ENCODE measurements at places on chromosomes 16 and 17. TPM values are rescaled to one million over a fixed set of nuclear protein-coding genes. Genes with fewer than 3 reads are reported as not detected.

DNA sequence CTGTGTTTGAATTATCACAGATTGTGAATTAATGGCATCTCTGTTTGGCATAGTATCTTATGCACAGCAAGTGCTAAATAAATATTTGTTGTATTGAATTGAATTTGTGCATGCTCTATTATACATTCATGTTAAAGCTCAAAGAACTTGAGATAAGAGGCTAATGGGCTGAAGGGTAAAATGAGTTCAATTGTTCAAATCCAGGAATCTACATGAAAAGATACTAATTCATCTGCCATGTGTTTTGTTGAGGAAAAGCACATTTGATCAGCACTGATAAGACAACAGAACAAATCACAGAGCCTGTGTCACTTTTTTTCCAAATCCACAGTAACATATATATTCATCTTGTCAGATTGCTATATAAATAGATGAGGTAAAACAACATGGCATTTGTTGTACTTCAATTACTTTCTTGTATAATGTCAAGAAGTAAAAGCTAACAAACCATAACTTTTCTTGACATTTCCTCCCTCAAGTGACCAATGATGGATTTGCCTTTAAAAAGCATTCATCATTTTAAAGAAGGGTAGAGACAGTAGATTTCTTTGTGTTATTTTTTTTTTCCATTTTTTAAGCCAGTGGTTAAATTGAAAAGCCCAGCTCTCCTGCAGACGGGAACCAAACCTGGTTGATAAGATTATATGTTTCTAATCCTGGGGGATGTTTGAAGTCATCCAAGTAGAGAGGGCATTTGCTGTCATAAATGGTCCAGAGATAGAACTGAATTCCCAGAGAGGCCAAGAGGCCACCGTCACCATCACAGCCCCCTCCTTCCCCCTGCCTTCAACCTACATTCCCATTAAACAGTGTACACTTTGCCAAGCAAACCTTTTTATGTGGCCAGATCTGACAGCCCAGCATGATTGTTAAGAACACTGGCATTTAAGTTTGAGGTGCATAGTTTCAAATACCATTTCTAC lies 123.0 kb downstream of the CHD9NB start:
- no peaks in the 10 kb centered on the region for H3K4me1 ChIP-seq
- H3K4me3 ChIP-seq, result no peak overlapping the region

- no peaks in the 10 kb centered on the region for H3K36me3 ChIP-seq
- H3K4me1 ChIP-seq, result no peaks in the 10 kb centered on the region
- no peak overlapping the region for H3K4me3 ChIP-seq
- no peak overlapping the region for H3K27ac ChIP-seq
- DNase-seq, result peak; percentile 51
- no peaks in the 10 kb centered on the region for H3K27me3 ChIP-seq
These were observed 8.6 kb upstream of the MYLK3 start for GRCh38 chr16:46756772-46757171.

DNA sequence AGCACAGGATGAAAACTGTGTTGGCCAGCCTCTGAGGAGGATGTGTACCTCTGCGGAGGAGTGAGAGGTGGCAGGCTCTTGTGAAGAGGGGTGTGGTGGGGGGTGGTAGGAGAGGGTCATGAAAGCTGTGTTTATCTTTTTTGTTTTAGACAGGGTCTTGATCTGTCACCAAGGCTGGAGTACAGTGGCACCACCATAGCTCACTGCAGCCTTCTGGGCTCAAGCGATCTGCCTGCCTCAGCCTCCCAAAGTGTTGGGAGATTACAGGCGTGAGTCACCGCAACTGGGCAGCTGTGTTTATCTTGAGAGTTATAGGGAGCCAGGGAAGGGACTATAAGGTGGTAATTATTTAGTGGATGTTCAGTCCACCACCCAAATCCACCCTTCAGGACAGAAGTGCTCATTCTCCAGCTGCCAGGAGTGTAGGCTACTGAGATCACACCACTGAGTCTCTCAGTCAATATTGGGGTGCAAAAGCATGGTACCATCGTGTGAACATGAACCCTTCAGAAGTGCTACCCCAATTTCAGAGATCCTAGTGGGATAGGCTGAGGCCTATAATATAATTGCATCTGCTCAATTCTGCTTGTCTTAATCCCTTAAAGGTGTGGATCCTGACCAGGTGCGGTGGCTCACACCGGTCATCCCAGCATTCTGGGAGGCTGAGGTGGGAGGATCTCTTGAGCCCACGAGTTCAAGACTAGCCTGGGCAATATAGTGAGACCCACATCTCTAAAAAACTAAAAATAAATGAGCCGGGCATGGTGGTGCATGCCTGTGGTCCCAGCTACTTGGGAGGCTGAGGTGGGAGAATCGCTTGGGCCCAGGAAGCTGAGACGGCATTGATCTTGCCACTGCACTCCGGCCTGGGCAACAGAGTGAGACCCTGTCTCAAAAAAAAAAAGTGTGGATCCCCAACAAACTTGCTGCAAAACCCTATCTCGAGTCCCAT lies 788 bp upstream of the EXOC3L1 start:
- no peak for DNase-seq
- no peak overlapping the region for H3K4me3 ChIP-seq
- H3K27me3 ChIP-seq, result no peaks in the 10 kb centered on the region
- no peak overlapping the region for H3K27ac ChIP-seq

GRCh38 chr17:77330602-77331081 lies 189.9 kb downstream of the SEC14L1 start:
- no peaks in the 10 kb centered on the region for H3K27me3 ChIP-seq
- peak overlapping the region; percentile 81 for H3K27ac ChIP-seq
- no peak overlapping the region for H3K4me3 ChIP-seq
- peak; percentile 77 for DNase-seq
- H3K36me3 ChIP-seq, result no peaks in the 10 kb centered on the region

DNA sequence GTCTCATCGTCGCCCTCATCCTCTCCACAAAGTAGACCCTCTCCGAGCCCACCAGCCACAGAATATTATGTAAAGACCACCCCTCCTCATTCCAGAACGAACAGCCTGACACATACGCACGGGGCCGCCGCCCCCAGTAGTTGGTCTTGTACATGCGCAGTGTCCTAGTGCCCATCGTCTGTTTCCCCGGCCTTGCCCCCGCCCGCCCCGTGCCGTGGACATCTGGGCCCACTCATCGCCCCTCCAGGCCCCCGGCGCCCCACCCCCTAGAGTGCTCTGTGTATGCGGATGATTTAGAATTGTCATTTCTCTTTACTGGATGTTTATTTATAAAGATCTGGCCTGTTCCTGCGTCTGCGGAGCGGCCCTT lies 475 bp upstream of the AMDHD2 start:
- H3K4me3 ChIP-seq, result peak overlapping the region; percentile 81
- DNase-seq, result peak; percentile 88
- H3K27me3 ChIP-seq, result no peaks in the 10 kb centered on the region
- H3K4me1 ChIP-seq, result peaks cover 78% of the 10 kb centered on the region
- no peaks in the 10 kb centered on the region for H3K36me3 ChIP-seq

DNA sequence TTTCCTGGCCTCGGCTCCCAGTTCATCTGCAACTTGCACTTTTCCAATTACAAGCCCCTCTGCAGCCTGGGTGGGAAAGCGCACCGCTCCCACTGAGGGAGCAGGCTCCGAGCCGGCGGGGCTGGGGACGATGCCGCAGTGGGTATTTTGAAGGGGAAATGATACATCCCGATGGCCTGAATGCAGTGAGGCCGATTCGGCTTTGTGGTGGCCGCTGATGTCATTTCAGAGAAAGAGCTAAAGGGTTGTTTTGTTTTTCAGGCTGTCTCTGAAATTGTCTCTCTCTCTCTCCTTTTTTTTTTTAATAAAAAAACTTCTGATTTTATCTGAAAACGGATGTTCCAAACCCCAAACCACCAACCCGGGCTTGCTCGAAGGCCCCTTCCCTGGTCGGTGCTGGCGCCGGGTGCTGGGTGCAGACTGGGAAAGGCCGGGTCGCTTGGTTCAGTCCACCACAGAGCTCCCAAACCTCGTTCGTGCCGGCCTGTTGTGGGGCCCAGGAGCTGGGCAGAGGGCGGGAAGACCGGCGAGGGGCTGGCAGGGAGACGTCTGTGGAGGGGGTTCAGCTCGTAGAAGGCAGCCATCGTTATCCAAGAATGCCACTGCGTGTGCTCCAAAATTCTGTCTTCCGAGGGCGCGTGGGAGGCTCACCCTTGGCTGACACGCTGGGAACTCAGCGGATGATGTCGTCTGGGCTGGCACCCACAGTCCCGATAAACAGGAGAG lies 102.8 kb downstream of the FOXL1 start:
- no peak overlapping the region for H3K4me3 ChIP-seq
- H3K36me3 ChIP-seq, result no peaks in the 10 kb centered on the region

GRCh38 chr17:44038604-44039011 lies 23.8 kb upstream of the TMEM101 start:
- no peak overlapping the region for H3K4me3 ChIP-seq
- DNase-seq, result no peak
- peaks cover 50% of the 10 kb centered on the region for H3K36me3 ChIP-seq
- peaks cover 32% of the 10 kb centered on the region for H3K4me1 ChIP-seq

DNA sequence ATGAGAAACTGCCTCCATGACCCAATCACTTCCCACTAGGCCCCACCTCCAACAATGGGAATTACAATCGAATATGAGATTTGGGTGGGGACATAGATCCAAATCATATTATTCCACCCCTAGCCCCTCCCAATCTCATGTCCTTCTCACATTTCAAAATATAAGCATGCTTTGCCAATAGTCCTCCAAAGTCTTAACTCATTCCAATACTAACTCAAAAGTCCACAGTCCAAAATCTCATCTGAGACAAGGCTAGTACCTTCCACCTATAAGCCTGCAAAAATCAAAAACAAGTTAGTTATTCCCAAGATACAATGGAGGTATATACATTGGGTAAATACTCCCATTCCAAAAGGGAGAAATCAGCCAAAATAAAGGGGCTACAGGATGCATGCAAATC lies 12.9 kb downstream of the CLEC10A start:
- H3K4me1 ChIP-seq, result no peaks in the 10 kb centered on the region
- no peak overlapping the region for H3K27ac ChIP-seq

The TMC5 gene
- total RNA-seq, result not detected

The NME3 gene
- total RNA-seq, result 82.9 TPM

The AHSP gene
- total RNA-seq, result 1.5 TPM

The CLN3 gene
- total RNA-seq, result 35.9 TPM

The CCL23 gene
- total RNA-seq, result 39.9 TPM

All from spleen (tissue), 13 donors.